ENCODE measurements at places on chromosomes 4 and X.

DNA sequence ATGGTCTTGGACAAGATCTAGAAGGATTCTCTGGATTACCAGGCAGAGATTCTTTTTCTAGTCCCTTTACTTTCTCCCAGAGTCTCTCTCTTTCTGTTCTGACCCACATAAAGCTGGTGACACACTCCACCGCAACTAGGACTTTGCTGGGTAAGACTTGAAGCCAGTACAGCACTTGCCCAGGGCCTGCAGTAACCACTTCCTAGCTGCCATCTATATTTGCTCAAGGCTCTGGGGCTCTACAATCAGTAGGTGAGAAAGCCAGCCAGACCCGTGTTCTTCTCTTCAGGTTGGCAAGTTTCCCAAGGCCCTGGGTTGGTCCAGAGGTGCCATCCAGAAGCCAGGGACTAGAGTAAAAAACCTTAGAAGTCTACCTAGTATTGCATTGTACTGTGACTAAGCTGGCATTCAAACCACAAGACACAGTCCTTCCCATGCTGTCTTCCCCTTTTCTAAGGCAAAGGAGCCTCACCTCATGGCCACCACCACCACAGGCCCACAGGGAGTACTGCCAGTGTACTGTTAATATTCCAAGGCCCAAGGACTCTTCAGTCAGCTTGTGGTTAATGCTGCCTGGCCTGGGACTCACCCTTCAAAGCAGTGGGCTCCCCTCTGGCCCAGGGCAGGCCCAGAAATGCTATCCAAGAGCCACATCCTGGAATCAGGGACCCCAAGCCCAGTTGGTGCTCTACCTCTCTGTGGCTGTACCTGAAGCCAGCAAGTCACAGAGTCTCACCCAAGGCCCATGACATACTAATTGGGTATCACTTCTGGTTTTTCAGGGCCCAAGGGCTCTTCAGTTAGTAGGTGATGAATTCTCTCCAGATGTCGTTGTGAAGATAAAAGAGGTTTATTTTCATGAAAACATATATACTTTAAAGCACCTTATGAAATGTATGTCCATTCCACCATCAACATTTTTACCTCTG is 54.7 kb downstream of the CD38 start:
- DNase-seq, result peak; percentile 15

- DNase-seq, result no peak
These were observed 85.7 kb upstream of the ITM2A start for GRCh38 chrX:79452881-79453280.

- DNase-seq, result no peak
These were observed 137.6 kb downstream of the TENM3 start for GRCh38 chr4:182380771-182381181.

DNA sequence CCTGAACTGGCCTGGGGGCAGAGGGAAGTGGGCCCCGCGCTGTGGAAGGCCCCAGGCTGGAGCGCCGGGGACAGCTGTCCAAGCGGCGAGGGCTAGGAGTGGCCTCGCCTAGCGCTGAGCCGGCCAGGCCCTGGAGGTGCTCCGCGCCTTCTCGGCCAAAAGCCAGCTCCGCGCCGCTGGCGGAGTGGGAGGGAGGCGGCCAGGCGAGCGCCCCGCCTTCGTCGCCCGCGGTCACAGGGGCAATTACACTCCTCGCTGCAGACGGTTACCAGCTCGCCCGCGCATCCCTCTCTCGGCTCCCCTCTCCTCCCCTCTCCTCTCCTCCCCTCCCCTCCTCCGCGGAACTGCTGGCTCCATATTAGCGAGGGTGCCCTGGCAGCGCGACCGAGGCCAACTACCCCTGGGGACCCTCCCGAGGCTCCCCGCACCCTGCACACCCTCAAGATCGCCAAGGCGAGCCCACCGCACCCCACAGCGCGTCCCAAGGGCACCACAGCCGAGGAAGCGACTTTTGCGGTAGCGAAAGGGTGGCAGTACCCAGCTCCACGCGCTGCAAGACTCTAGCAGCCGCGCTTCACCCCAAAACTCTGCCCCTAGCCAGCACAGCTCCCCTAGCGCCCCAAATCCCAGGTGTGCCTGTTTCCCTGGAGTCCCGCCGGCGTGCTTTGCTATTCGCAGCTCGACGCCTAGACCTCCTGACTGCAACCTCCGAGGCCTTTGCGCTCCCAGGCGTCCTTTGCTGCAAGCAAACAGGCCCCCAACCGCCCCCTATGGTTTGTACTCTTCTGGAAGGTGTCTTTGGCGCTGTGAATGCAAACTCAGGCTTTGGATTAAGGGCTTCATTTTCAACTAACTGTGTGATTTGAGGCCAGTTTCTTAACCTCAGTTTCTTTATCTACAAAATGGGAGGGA is 91.4 kb downstream of the BCOR start:
- DNase-seq, result no peak

DNA sequence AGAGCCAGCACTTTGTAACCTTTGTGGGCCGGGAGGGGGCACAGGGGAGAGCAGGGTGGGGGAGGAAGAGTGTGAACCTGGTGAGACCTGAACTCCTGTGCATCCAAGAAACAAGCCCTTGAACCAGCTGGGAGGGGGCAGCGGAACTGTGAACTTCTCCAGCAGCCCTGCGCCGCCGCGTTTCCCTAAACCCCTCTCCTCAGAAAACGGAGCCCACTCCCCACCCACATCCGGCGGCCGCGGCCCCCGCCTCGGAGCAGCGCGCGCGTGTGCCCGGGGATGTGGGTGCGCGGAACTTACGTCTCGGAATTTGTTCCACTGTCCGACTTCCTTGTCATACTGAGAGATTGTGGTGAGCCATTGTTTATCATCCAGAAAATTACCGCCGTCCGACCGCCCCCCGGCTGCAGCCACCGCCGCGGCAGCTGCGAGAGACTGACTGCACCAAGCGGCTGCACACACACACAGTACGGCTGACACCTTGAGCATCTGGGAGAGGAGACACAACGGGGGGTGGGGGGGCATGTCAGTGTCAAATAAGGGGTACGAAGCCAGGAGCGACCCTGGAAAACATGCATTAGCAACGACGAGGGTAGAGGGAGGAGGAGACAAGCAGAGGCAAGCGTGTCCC is 494 bp downstream of the SPOCK3 start:
- DNase-seq, result peak; percentile 10

DNA sequence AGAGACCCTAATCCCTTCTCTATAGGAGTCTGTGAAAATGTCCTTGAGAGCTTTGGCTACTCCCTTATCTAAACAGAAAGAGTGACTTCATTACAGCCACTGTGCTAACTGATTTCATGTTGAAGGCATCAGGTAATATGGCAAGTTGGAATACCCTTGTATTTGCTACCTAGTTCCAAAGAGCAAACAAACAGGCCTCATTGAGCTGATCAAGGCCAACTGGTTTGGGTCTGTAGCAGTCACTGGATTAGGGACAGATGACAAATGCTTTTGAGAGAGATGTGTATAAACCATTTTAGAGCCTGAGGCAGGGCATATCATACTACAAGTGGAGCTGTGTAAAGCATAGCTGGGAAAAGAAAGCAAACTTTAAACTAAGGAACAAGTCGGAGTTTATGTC is 22.9 kb upstream of the PDLIM5 start:
- no peak for DNase-seq

DNA sequence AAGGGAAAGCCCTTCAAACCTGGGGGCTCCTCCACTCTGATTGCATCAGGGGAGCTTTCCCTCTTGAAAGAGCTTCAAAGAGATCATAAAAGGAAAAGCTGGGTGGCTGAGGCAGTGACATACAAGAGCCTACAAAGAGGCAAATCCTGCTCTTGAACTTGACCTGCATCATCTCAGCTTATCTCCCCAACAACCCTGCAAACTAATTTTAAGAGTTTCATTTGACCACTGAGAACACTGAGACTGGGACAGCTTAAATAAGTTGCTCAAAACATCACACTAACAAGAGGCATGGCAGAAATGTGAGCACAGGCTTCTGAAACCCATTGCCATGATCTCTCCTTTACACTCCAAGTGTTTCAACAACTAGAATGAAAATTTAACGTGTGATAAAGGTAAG is 101.6 kb upstream of the PPARGC1A start:
- DNase-seq, result no peak

DNA sequence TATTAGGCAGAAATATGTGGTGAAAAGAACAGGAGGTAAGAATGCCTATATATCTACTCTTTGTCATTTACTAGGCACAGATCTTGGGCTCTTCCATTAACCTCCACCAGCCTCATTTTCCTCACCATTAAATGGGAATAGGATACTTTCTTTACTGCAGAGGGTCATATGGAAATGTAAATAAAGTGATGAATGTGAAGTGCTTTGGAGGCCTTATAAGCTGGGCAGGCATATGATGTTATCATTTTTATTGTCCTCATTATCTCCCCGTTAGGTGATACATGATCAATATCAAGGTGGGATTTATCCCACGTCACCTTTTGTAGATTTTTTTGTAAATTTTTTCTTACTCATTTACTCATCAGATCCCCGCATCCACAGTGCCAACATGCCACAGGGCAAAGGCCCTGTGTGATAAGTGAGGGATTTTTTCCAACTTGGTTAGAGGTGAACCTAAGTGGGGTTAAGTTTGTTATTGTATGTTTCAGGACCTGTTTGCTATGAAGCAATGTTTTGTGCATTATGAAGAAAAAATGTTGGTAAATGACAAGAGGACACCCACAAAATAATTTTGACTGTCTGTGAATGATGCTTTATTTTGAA is 107.8 kb downstream of the SLC4A4 start:
- DNase-seq, result no peak

- DNase-seq, result no peak
These were observed 124.5 kb upstream of the ARSJ start for GRCh38 chr4:114103908-114104307.

GRCh38 chr4:37816006-37816405 is 10.5 kb upstream of the PGM2 start:
- no peak for DNase-seq
